ENCODE measurements at places on chromosomes 2 and 18.

GRCh38 chr2:100291152-100291970 is 30.9 kb downstream of the LONRF2 start:
- peak; percentile 25 for DNase-seq

DNA sequence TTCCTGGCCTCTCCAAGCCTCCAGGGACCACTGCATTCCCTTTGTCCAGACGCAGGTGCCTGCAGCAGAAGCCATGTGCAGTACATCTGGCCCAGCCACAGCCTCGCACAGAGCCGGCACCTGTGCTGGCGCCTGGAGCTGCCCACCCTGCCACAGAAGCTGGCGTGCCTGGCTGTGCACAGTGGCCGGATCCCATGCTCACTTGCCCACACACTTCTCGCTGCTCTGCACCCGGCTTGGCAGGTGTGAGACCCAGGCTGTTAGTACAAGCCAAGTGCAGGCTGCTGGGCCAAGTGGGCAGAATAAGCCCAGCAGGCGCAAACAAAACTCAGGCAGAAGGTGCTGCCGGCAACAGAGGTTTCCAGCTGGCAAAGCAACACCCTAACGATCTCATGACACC is 124.5 kb upstream of the CCDC150 start:
- DNase-seq, result no peak

DNA sequence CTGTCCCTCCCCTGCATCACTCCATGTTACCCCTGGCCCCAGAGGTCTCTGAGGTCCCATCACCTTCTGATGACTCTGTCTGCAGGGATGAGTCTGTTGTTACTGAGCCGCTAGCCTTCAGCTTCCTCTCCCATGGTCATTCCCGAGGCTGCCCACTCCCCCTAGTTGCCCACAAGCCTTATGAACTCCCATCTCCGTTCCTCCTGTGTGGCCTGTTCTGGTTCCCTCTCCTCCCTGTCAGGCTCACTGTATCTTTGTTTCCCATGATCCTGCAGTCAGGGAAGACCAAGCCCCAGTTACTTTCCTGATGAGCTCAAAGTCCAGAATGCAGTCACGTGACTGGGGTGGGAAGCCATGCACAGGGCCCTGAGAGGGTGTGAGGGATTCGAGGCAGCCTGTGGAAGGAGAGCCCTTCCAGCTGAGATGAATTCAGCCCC is 39.5 kb downstream of the INPP4A start:
- DNase-seq, result no peak

- DNase-seq, result no peak
Measured at GRCh38 chr2:60507211-60507965, 46.1 kb downstream of the BCL11A start.

DNA sequence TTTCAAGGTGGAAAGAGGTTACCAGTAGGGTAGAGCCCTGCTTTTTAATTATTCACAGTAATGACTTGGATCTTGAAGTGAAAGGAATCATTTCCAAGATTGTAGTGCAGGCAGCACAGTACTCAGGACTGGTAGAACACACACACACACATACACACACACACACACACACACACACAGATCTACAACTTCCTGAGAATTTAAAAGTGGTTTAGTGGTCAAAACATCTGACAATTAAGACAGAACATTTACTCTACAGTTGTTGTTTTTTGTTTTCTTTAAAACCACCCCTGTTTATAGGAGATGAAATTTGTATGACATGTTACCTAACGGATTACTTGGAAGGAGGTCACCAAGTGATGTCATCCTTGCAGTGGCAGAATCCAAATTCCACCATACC is 146.7 kb upstream of the VRK2 start:
- no peak for DNase-seq

- no peak for DNase-seq
Measured at GRCh38 chr2:40741532-40741931, 289.6 kb upstream of the SLC8A1 start.

- no peak for DNase-seq
Measured at GRCh38 chr2:142030735-142031134, 100.1 kb downstream of the LRP1B start.

DNA sequence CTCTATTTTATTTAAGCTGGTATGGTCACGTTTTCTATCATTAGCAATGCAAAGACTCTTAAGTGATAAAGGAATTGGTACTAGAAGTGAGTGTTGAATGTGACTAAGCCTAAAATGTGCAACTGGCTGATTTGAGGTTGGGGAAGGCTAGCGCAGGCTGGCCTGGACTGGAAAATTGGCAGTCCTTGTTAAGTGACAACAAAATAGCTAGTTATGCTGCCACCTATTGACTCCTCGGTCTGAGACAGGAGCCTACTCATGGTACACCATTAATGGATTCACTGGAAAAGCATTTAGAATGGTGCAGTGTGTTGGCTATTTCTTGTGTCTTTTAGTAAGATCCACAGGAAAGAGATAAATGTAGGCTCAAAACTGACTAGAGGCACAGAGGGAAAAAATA is 5.7 kb upstream of the WIPF1 start:
- DNase-seq, result no peak

- DNase-seq, result no peak
Measured at GRCh38 chr2:164843346-164843911, 1.8 kb upstream of the COBLL1 start.
